ENCODE measurements at places on chromosomes 12 and 14.

- DNase-seq = no peak
These were observed 47.2 kb downstream of the PEBP1 start for GRCh38 chr12:118183155-118183554.

GRCh38 chr12:111807232-111807631, 34.8 kb upstream of the MAPKAPK5 start:
- DNase-seq = no peak

DNA sequence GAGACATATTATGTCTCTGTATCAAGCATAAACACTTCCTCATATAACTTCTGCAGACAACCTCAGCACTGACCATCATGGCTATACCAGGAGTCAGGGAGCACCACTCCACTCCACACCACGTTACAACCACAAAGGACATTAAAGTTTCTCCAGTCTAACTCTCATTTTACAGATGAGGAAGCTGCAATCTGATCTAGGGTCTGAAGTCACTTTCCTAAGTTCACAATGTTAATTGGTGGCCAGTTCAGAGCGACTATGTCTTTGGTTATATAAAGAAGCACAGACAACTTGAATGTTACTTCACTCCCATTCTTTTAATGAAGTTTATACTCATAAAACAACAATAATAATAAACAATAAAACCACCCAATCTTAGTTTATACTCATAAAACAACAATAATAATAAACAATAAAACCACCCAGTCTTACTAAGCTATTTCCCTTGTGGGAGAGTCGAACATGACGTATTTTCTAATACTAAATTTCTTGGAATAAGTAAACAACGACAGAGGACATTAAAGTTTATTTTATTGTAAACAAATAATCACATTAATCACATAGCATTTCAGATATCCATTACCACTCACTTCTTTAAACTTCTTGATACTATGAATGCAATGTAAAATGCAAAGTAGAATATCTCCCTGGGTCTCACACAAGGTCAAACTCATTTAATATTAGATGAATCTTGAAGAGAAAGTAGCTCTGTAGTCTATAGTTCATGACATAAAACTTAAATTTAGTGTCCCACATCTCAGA, 72.4 kb upstream of the SSTR1 start:
- DNase-seq = no peak

GRCh38 chr12:99035803-99036202, 390.7 kb downstream of the APAF1 start:
- DNase-seq = no peak

DNA sequence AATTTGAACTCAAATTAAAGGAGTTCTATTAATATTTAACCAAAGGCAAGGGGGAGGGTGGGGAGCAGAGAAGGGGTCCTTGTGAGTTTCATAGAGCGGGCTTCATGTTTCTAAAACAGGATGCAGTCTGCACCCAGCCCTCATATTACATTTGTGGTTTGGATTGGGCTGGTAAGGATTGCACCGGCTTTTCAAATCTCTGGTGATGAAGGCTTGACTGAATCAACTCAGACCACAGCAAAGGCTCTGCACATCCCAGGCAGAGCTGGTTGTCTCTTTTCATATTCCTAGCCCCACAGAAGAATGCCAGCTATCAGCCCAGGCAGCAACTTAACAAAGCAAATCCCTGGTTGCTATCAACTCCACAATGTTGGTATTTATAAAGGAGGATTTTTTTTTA, 1221.4 kb downstream of the VRK1 start:
- DNase-seq = no peak

GRCh38 chr12:100332852-100333251, 24.0 kb upstream of the SLC17A8 start:
- DNase-seq = no peak

DNA sequence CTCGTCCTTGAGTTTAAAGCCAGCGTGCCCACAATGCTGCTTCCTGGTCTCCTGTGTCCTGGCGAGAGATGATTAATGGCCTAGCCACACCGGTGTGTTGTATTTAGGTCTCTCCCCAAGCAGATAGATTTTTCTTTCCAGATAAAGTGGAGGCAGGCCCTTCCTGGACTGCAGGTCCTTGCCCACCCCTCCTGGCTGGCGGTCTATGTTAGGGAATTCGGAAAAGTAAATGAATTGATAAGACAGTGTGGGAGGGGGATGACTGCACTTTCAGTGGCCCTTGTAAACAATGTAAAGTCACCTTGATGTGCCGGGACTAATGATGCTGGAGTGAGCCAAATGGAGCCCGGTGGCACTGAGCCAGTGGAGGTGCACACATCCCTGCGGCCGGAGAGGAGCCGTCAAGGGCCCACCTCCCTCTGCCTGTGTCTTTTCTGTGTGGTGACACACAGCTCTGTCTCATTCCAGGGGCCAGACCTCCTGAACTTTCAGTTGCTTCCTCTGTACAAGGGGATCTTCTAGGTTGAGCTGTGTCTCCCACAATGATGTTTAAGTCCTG, 70.6 kb upstream of the ESRRB start:
- no peak for DNase-seq

GRCh38 chr12:41365653-41366171, 177.6 kb downstream of the PDZRN4 start:
- DNase-seq = no peak

- DNase-seq = no peak
These were observed 345.5 kb upstream of the MGAT4C start for GRCh38 chr12:86601550-86602308.

DNA sequence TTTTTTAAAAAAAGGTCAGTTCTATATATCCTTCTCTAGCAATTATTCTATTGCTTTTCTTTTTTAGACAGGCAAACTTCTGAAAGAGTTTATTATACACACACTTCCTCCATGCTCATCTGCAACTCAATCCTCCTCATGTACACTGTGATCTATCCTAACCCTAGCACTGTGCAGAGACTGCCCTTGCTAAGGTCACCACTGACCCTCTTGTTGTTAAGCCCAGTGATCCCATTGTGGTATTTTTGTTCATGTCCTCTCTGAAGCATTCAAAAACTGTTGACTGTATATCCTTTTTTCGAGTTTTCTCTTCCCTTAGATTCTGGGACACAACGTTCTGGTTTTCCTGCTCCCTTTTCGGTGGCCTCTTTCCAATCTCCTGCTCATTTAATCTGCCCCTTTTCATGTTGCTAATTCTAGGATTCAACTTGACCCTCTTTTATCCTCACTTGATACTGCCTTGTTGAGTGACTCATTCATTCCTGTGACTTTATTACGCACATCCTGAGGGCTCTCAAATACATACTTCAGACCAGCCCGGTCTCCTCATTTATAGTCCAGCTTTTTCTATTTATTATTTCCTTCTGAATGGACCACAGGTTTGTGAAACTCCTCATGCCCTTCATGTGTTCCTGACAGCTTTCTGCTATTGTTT, 53.9 kb upstream of the PTPRB start:
- no peak for DNase-seq

- DNase-seq = no peak
These were observed 393.9 kb upstream of the RGS6 start for GRCh38 chr14:71538288-71538687.
